Activated CD8-positive, alpha-beta memory T cell treated with anti-CD3 and anti-CD28 coated beads for 24 hours (primary cell): ENCODE measurements at places on chromosomes 11 and 22.

GRCh38 chr11:11979488-11980117 lies 28.8 kb downstream of the DKK3 start:
- DNase-seq, result peak; percentile 42

DNA sequence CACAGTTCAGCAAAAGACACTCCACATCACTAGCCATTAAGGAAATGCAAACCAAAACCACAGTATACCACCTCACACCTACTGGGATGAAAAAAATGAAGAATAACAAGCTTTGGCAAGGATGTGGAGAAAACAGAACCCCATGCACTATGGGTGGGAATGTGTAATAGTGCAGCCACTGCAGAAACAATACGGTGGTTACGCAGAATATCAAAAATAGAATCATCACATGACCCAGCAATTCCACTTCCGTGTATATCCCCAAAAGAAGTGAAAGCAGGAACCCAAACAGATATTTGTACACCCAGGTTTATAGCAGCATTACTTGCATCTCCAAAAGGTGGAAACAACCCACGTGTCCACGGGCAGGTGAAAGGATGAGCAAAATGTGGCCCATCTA lies 20.8 kb downstream of the CARS1 start:
- no peak for DNase-seq

DNA sequence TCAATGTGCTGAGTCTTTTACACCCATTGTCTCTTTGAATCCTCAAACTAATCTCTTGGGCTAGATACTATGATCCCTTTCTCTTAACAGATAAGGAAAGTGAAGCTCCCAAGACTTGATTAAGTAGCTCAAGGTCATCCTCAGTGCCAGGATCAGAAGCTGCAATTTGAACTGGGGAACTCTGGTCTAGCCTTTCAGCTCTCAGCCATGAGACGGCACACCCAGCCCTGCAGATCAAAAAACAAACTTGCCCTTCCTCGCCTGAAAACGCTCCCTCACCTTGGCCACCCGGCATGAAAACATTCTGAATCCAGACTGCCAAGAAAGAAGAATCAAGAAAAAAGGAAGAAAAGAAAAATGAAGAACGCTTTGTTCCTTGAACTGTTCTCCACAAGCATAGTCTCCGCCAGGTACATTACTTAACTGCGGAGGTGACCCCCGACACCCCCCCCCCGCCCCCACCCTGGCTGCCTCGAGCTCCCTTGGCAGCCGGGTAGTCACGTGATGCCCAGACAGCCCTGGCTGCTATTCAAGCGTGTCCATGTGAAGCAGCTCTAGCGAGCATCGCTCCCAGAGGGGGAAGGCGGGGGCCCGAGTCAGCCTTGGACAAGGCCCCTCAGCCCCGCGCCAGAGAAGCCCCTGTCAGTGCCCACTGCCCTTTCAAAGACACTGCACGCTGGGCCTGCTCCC lies 451.2 kb downstream of the MIAT start:
- no peak for DNase-seq

DNA sequence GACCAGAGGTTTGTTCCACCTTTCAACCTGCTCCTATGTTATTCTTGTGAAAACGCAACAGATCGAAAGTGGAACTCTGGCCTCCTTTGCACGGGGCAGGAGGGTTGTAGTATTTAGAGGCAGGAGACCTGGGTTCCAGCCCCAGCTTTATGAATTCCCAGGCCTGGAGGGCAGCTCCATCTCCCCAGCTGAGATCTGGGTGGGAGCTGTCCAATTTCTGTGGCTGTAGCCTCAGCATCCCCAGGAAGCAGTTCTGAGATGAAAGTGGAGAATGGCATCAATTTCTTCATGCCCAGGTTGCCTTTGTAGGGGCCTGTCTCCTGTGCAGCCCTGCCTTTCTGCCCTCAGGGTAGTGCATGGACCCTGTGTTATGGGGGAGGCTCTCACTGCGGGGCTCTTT lies 4.1 kb downstream of the FADS2 start:
- DNase-seq, result no peak

- no peak for DNase-seq
These were observed 10.5 kb downstream of the PAX6 start for GRCh38 chr11:31800398-31801265.

GRCh38 chr11:95680169-95680929 lies 109.2 kb downstream of the FAM76B start:
- DNase-seq, result no peak

GRCh38 chr11:67635231-67635521 lies 4.4 kb downstream of the TBX10 start:
- DNase-seq, result no peak

DNA sequence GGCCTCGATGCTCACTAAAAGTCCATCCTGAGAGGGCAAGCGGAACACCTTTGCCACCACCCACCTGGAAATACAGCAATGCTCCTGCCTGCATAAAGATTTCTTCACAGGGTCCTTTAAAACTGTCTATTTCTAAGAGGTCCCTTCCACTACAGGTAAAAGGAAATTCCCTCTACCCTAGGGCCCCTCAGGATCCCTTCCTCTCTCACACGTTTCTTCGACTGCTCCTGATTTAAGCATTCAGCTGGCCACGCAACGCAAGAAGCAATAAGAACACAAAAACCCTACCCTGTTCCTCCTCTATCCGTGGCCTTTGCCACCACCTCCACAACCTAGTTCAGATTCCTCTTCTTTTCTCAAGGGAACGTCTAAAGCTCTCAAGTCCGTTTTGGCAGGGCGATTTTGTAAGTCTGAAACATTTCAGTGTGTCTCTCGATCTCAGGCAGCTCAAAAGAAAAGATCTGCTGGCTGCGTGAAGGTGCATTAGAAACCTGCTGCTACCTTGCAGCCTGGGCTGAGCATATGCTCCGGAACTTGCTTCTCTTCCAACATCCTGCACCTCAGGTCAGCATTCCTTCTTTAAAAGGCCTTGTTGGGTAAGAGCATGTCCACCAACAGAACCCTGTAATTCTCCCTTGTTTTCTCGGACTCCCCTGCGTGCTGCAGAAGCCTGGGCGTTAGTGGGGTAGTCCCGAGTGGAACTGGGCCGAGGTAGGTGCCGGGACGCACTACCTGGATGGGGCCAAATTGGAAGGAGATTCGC lies 1.6 kb downstream of the LGR4 start:
- DNase-seq, result no peak

DNA sequence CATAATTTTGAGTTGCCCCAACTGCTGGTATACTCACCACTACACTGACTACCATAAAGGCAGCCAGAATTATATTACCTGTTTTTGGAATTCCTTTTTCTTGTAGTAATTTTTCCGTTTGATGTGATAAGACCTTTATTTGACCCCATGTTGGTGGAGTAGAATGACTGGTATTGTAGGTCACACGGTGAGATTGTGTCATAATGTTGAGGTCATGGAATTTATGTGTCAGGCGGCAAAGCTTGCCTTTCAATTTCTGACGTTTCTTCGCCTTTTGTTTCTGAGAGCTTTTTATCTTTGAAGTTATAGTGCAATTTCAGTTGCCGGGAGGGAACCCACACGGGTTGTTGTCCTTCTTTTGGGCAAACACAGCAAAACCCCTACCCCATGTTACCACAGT lies 13.0 kb downstream of the OR52K1 start:
- DNase-seq, result no peak

DNA sequence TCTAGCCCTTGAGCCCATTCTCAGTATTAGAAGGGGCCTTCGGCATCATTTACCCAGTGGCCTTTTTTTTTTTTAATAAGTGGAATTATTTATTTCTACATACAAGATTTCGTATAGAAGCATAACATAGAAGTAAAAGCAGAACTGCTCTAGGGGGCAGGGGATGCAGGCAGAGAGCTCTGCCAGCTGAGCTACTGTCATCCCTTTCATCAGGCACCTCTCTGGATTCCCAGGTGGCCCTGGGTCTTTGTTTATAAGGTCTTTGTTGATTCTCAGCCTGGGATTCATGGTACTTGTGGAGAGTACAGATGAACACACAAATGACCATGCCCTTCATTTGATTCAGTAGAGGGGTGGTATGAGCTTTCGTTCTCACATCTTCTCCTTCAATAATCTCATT lies 66.4 kb downstream of the GAB2 start:
- DNase-seq, result no peak

- DNase-seq, result no peak
These were observed 54.4 kb upstream of the INCENP start for GRCh38 chr11:62069374-62069773.

GRCh38 chr11:22177186-22177585 lies 15.7 kb upstream of the ANO5 start:
- DNase-seq, result no peak

DNA sequence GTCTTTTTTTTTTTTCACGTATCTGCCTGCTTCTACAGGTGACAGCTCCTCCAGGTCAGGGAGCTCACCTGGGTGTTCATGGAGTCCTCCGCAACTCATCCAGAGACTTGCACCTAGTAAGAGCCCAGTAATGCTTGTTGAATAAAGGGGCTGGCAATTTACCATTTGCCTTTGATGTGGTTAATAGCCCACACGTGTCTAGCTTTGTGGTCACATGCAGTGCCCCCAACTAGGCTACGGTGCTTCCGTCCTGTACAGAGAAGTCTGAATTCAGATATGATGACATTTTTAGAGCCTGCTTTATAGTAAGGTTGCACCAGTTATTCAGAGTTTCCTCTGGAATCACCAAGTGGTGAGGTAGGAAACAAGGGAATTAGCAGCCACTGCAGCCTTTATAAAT lies 199.4 kb upstream of the MTMR2 start:
- DNase-seq, result no peak

DNA sequence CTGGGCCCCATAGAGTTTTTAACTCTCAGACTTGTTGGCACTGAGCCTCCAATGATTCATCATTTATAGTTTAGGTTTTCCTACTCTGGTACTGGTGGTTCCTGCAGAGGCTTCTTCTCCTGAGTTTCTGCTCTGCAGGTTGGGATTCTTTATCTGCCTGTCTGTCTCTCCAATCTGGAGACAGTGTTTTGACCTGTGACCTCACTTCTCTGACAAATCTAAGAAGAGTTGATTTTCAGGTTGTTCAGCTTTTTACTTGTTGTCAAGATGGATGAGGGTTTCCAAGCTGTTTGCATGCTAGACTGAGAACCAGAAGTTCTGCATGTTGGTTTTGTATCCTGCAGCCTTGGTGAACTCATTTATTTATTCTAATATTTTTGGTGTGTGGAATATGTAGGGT lies 63.9 kb downstream of the JAM3 start:
- no peak for DNase-seq

DNA sequence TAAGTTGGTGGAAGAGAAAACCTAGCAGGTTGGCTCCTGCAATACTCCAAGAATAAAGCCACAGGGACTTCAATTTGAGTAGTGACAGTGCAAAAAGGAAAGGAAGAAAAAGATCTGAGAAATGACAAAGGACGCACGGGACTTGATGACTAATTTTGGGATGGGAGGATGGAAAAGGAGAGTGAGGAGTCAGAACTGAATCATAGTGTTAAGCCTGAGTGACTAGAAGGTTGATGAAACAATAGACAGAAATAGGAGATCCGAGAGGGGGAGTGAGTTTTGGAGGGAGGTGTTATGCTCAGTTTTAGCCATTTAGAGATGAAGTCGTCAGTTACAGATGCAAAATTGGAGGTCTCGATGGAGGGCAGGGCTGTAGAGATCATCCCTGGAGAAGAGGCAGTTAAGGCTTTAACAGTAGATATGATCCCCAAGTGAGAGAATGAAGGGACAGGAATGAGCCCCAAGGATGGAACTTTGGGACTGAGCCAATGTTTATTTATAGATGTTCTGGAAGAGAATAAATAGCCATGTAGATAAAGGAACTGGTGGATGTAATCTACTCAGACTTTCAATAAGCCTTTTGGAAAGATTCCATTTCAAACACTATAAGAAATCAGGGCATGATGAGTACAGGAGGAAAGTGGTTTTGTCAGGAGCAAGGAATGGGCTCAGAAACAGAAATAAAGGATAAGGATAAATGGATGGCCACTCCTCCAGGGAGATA lies 108.9 kb upstream of the NCAM1 start:
- DNase-seq, result no peak
